ENCODE measurements at places on chromosomes 11 and 22.

GRCh38 chr11:68657021-68657780, 27.1 kb upstream of the GAL start:
- no peak for DNase-seq

DNA sequence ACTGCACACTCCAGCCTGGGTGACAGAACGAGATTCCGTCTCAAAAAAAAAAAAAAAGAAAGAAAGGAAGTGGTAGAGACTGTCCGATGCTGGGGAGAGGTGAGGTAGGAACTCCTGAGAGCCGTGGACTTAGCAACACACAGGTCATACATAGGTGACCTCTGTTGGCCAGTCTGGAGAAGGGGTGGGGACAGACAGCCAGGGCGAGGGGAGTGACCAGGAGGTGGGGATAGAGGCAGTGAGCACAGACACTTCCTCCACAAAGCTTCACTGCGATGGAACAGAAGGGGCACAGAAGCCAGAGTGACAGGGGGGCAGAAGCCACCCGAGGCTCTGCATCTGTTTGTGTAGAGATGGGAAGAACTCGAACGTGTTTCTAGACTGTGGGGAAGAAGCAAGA, 47.1 kb downstream of the MYH9 start:
- no peak for DNase-seq

- DNase-seq = no peak
These were observed 128.6 kb upstream of the DDI1 start for GRCh38 chr11:103907548-103908455.

- DNase-seq = no peak
These were observed 47.8 kb downstream of the MRTFA start for GRCh38 chr22:40588726-40589125.

- no peak for DNase-seq
These were observed 915 bp upstream of the OSBP start for GRCh38 chr11:59616396-59616982.

DNA sequence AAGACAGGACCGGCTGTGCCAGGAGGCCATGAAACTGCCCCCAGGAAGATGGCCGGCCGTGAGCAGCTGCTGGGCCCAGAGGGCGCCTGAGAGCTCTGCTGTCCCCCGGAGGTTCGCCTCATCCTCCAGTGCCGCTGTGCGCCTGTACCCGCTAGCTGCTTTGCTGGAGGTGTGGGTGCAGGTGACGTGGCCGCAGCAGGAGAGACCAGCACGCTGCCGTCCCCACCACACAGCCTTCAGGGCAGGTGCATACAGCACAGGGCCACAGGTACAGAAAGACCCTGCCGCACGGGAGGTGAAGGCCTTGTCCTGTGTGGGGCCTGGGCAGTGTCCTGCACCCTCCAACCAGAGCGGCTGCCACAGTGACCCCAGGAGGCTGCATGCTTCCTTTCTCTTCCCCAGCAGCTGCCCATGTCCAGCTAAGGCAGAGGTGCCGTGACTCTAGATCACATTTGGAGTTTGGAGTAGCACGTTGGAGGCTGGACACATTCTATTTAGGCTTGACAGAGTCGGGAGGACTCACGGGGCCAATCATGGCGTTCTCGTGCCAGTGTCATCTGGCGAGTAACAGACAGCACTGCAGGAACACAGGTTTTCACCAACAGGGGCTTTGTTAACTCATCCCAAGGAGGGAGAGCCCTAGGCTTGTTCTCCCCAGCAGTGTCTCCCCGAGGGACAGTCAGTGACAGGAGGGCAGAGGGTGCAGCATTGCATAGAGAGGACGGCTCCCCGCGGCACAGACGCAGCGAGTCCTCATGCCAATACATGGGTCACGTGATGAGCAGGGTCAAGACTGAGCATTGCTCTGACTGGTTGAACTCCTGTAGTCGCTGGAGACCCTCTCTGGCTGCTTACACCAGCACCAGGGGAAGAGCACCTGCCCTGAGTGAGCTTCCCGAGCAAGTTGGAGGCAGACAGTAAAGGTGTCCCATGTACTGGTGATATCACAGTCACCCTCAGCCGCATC, 18.7 kb upstream of the PANX2 start:
- DNase-seq = no peak

DNA sequence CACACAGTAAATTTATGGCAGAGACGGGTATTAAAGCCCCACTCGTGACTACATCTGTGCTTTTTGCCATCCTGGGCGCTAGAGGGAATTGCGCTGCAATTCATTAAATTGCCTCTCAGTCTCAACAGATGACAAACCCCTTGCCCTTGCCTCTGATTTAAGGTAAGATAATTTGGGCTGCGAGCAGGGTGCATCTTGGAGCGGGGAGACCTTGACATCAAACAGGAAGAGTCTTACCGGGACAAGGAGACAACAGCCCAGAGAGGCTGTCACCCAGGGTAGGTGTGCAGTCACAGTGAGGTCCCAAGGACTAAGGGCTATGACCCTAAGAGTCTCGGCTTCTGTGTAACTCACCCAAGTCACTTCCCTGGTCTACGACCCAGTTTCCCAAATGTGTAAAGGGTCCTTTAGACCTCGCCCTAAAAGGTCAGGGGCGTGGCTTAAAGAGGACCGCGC, 449 bp upstream of the TOM1 start:
- DNase-seq = no peak

DNA sequence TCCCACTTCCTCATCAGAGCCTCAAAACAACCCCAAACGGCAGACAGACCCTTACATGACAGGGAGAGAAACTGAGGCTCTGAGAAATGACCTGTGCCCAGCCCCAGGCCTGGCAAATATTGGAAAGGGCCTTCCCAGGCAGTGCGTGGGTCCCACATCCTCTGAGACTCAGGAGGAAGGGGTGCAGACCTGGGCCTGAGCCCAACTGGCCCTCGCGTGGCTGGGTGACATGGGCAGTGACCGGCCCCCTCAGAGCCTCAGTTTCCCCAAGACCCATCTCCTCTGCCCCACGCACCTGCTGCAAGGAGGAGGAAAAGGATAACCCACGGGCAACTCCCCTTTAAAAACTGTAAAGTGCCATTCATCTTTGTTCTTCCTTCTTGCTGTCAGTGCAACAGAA, 35.6 kb downstream of the ELFN2 start:
- DNase-seq = no peak

DNA sequence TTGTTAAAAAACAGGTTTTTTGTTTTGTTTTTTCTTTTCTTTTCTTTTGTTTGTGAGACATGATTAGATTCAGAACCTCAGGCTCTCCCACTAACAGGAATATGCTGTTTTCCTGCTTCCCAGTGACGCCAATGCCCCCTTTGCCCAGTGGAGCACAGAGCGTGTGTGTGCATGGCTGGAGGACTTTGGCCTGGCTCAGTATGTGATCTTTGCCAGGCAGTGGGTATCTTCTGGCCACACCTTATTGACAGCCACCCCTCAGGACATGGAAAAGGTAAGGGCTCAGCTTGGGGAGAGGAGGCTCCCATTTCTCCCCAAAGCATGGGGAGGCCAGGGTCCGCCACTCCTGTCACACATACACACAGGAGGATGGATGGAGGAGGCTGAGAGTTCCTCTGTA, 25.0 kb downstream of the CYB5R2 start:
- DNase-seq = no peak

DNA sequence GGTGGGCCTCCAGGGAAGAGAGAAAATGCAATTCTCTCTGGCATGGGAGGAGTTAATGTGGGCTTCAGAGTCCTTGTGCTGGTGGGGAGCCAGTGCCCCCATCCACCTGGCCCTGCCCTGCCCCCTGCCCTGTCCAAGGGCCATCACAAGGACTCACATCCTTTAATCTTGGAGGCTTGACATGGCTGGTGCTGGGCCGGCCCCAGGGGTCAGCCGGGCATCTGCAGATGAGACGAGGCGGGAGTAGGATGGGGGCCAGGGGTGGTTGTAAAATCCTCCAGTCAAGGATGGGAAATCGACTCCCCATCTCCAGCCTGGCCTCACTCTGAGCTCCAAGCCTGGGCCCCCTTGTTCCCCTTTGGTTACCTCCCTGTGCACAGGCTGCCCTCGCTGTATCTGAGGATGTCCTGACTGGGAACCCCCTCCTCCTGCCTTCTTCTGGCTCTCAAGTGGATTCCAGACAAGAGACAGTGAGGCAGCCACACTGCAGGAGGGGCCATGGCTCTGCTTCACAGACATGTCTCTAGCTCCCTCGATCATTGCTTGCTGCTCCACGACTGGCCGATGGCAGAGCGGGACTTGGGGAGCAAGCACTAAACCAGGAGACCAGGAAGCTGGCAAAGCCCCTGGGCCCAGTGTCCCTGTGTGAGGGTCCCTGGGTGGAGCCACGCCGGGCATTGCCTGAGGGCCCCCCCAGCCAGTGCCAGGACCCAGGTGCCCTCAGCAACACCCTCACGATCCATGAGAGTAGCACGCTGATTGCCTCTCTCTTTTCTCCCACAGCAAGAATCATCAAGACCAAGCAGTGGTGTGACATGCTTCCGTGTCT, 1120.5 kb downstream of the BRD1 start:
- DNase-seq = no peak

DNA sequence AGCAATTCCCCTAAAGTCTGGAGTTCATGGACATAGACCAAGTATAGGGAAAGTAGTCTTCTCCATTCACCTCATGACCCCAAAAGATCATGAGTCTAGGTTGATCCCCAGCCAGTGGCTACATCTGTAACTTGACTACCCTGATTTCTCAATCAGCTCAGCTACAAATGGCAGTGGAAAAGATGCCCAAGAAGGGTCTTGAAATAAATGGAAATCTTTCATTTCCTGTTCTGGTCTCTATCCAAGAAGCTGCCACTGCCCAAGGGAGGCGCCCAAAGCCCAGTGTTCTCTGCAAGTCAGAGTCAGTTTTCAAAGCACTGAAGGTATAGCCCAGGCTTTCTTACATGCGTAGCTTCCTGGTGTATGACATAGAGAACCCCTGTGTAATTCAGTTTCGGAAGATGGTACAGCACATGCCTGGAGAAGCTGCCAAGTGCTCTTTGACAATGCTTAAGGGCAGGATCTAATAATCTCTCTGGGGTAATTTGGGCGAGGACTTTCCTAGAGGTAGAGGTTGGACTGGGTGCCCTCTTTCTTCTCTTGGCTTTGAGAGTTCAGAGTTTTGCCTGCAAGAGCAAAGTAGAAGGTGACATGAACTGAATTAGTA, 101.1 kb downstream of the ADAMTS15 start:
- no peak for DNase-seq

DNA sequence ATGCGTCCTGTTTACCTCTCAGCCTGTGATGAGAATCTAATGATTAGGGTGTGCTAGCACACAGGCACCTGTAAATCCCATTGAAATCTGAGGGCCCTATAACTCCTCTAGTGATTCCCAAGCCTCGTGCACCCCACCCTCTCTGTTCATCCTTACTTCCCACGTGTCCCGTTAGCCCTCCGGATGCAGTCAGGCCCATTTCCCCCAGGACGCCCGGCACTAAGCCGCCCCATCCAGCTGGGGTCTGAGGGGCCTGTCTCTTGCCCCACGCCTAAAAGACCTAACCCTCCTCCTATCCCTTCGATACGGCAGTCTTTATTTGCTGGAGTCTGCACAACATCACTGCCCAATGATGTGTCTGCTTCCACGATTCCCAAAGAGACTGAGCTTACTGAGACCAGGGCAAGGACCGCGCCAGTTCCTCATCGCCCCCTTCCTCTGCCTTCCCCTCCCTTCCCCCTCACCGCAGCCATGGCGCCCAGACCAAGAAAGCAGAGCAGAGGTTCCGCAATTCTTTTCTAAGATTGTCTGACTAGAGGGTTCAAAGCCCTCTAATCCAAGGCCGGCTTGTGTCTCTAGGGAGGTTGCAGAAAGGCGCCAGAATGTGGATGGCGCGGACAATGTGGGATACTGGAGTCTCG, 1.1 kb upstream of the FADS2 start:
- no peak for DNase-seq

DNA sequence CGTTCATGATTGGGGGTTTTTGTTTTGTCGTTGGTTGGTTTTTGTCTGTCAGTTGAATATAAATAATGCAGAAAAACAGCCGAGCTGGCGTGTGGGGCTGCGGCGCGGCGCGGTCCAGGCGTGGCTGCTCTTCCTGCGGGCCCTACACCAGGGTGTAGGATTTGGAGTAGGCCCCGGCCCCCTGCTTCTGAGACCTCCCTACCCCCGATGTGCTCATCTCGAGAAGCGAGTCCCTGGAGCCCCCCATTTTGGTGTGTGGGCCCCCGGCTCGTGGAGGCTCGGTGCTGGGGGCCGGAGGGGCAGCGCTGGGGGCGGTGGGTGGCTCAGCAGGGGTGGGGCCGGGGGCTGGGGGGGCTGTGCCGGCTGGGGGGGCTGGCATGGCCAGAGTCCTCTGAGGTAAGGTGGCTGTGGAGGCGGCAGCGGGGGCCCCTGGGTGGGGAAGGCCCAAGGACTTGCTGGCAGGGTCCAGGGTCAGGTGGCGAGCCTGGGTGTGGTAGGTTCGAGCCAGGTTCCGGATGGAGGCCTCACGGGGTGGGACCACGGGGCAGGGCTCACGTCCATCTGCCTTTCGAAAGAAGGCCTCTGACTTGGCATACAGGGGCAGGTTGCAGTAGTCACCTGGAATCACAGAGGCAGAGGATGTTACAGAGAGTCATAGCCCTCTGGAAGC, 100.7 kb downstream of the CEP164 start:
- no peak for DNase-seq

DNA sequence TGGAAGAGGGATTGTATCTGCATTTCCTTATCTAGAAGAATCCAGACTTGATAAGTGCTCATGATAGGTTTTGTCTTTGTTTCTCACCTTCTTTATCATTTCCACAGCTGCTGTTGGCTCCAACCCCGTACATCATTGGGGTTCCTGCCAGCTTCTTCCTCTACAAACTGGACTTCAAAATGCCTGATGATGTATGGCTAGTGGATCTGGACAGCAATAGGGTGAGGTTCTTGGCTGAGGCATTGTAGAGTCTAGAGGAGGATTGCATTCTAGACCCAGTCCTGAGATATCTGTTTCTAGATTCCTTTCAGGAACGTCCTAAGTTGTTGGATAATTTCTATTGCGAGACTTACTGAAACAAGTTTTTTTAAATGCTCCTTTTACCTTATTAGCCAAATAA, 8.1 kb downstream of the MADD start:
- DNase-seq = no peak

GRCh38 chr11:8352876-8353505, 89.3 kb upstream of the LMO1 start:
- no peak for DNase-seq

GRCh38 chr11:100719809-100720221, 32.7 kb downstream of the ARHGAP42 start:
- peak; percentile 52 for DNase-seq

DNA sequence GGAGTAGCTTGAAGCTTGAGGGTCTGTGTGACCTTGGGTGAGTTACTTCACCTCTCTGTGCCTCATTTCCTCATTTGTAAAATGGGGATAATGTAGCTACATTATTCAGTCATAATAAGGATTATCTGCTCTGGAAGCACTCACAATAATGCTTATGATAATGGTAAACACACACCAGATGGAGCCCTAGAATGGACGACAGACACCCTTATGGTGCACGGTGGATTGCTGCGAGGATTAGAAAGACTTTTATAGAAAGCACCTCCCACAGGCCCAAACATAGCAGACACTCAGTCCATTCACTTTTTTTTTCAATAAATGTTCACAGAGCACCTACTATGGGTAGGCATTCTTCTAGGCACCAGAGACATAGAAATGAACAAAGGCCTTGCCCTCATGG, 53.8 kb downstream of the LARGE1 start:
- no peak for DNase-seq
